Spleen (tissue), 13 donors: ENCODE measurements at places on chromosomes 6 and 20. TPM values are rescaled to one million over a fixed set of nuclear protein-coding genes. Genes with fewer than 3 reads are reported as not detected.

The HMGN3 gene
- 38.3 TPM for total RNA-seq

The RHAG gene
- total RNA-seq = not detected

- DNase-seq = no peak
- H3K27me3 ChIP-seq = no peaks in the 10 kb centered on the region
- no peaks in the 10 kb centered on the region for H3K4me1 ChIP-seq
- H3K4me3 ChIP-seq = no peak overlapping the region
- H3K27ac ChIP-seq = no peak overlapping the region
Measured at GRCh38 chr6:22298475-22298890, 1.6 kb upstream of the PRL start.

- H3K36me3 ChIP-seq = no peaks in the 10 kb centered on the region
- H3K27ac ChIP-seq = no peak overlapping the region
- no peak for DNase-seq
- H3K4me1 ChIP-seq = no peaks in the 10 kb centered on the region
Measured at GRCh38 chr20:13267231-13267630, 46.2 kb downstream of the ISM1 start.

GRCh38 chr6:168905451-168906090 lies 348.1 kb downstream of the THBS2 start:
- no peaks in the 10 kb centered on the region for H3K36me3 ChIP-seq
- no peak overlapping the region for H3K4me3 ChIP-seq

DNA sequence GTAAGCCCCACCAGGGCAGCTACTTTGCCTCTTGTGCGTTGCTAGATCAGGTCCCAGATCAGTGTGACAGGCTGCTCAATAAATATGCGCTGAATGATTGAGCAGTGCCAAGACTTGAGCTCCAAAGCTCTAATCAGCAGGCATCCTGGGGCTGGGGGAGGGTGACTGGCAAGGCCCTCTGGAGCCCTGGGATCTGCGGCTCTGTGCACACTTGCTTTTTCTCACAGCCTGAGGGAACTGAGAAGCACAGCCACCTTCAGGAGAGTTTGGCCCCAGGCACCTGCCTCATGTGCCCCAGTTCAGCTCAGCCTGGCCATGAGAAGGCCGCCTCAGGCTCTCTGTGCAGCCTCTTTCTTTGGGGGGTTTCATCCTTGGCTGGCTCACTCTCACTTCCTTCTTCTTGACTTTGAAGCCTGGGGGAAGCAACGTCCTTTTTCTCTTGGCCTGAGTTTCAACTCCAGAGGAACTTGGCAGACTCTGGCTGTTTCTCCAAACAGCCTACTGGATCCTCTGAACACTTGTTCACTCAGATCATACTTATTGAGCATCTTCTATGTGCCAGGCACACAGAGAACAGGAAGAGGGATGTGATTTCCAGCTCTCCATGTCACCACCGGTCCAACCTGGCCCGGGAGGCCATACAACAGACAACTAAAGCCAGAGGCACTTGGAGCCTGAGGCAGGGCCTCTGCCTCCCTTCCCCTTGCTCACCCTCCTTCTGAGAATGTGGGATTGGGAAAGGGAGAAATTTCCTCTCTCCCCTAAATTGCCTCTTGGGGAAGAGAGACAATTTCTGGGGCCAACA lies 114.0 kb downstream of the VEGFA start:
- H3K27ac ChIP-seq = no peak overlapping the region
- no peak overlapping the region for H3K4me3 ChIP-seq
- H3K36me3 ChIP-seq = no peaks in the 10 kb centered on the region
- H3K27me3 ChIP-seq = no peaks in the 10 kb centered on the region

GRCh38 chr20:41592516-41593216 lies 25.5 kb downstream of the CHD6 start:
- H3K27me3 ChIP-seq = no peaks in the 10 kb centered on the region
- no peak for DNase-seq
- H3K36me3 ChIP-seq = peaks cover 6% of the 10 kb centered on the region
- no peak overlapping the region for H3K4me3 ChIP-seq
- H3K27ac ChIP-seq = no peak overlapping the region

- no peaks in the 10 kb centered on the region for H3K27me3 ChIP-seq
- H3K4me1 ChIP-seq = no peaks in the 10 kb centered on the region
- no peaks in the 10 kb centered on the region for H3K36me3 ChIP-seq
- H3K4me3 ChIP-seq = no peak overlapping the region
Measured at GRCh38 chr20:30963591-30963990, 293.9 kb upstream of the DEFB115 start.

DNA sequence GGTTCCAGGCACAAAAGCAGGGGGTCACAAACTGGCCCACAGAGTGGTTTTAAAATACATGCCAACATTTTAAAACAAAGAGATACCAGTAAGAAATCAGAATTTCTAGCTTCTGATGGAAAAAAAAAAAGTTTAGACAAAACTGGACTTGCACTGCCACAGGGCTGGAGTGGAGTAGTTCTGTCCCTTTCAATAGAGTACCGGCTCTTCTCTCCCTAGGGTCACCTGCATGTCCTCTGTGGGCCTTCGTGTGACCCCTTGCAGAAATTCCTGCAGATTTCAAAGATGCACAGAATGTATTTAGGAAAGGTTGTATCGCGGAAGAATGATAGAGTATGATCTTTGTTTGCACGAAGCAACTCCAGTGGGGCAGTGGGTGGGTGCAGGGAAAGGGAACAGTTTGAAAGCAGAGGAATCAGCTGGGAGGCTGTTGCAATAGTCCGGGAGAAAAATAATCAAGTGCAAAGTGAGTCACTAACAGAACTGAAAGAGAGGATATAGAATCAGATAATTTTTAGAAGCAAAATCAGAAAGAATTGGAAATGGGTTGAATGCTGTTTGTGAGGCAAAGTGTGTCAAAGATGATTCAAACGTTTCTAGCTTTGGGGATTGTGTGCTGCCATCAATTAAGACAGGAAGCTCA lies 97.3 kb upstream of the STXBP5 start:
- no peaks in the 10 kb centered on the region for H3K27me3 ChIP-seq
- no peak overlapping the region for H3K4me3 ChIP-seq
- no peak overlapping the region for H3K27ac ChIP-seq
- H3K36me3 ChIP-seq = no peaks in the 10 kb centered on the region
- peaks cover 13% of the 10 kb centered on the region for H3K4me1 ChIP-seq

DNA sequence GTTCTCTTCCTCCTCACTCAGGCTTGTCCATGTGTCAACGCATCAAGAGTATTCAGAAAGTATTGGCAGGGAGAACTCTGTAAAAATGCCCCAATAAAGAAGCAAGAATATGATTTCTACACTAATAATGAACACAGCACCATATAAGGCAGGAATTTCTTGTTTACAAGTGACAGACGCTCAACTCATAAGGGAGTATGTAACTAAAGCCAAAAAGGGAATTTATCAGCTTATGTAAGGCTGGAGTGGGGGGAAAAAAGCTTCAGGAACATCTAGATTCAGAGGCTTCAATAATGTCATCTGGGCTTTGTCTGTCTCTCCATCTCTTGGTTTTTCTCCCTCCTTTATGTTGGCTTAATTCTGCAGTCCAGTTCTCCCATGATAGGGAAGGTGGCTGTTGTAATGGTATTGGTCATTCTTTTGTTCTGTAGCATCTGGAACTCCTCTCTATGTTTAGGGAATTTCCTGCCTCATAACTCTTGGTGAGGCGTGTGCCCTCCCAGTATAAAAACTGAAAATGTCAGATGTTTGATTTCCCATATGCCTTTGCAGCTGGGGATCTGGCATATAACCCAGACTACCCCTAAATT lies 125.1 kb upstream of the COL21A1 start:
- no peaks in the 10 kb centered on the region for H3K36me3 ChIP-seq
- peaks cover 28% of the 10 kb centered on the region for H3K4me1 ChIP-seq
- no peak overlapping the region for H3K4me3 ChIP-seq
- no peaks in the 10 kb centered on the region for H3K27me3 ChIP-seq
- no peak for DNase-seq

GRCh38 chr6:75424618-75425548 lies 68.7 kb downstream of the FILIP1 start:
- H3K36me3 ChIP-seq = no peaks in the 10 kb centered on the region
- H3K4me1 ChIP-seq = no peaks in the 10 kb centered on the region
- H3K4me3 ChIP-seq = no peak overlapping the region
- H3K27ac ChIP-seq = no peak overlapping the region
- no peaks in the 10 kb centered on the region for H3K27me3 ChIP-seq

DNA sequence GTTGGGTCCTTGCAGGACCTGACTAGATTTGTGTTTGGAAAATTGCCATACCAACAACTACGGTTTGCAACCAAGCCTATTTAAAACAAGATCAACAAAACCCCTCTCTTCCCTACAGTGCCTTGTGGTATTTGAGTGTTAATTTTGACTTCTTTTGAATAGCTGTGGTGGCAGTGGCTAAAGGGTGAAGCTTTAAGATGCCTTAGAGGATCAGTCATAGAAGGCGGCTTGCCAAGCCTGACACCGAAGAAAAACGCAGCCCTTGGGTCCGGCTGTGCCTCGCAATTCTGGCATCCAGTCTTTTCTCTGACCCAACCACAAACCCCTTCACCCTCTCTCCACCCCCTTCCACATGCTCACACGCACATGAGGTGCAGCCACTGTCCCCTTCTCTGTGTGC lies 32.6 kb downstream of the BMP6 start:
- no peaks in the 10 kb centered on the region for H3K27me3 ChIP-seq
- DNase-seq = no peak
- no peak overlapping the region for H3K4me3 ChIP-seq
- H3K36me3 ChIP-seq = no peaks in the 10 kb centered on the region

GRCh38 chr6:83853178-83854000 lies at the start of gene RIPPLY2:
RIPPLY2 (plus strand) TSS chr6:83853360; CDS start chr6:83853417, 57 bp downstream.
- DNase-seq = peak; percentile 71
- H3K27me3 ChIP-seq = peaks cover 40% of the 10 kb centered on the region
- no peaks in the 10 kb centered on the region for H3K36me3 ChIP-seq
- H3K4me1 ChIP-seq = peaks cover 20% of the 10 kb centered on the region
- no peak within 1 kb of the TSS for H3K27ac ChIP-seq
- peak within 1 kb of the TSS; percentile 44 for H3K4me3 ChIP-seq

- H3K4me1 ChIP-seq = no peaks in the 10 kb centered on the region
- no peak overlapping the region for H3K27ac ChIP-seq
- no peak overlapping the region for H3K4me3 ChIP-seq
- DNase-seq = no peak
Measured at GRCh38 chr20:20864351-20865096, 152.1 kb upstream of the RALGAPA2 start.

GRCh38 chr20:20603339-20603990 lies 109.0 kb downstream of the RALGAPA2 start:
- H3K4me1 ChIP-seq = peaks cover 12% of the 10 kb centered on the region
- peak; percentile 78 for DNase-seq
- no peak overlapping the region for H3K4me3 ChIP-seq
